RCC 7860 (cell line): ENCODE measurements at places on chromosomes 3 and 15.

DNA sequence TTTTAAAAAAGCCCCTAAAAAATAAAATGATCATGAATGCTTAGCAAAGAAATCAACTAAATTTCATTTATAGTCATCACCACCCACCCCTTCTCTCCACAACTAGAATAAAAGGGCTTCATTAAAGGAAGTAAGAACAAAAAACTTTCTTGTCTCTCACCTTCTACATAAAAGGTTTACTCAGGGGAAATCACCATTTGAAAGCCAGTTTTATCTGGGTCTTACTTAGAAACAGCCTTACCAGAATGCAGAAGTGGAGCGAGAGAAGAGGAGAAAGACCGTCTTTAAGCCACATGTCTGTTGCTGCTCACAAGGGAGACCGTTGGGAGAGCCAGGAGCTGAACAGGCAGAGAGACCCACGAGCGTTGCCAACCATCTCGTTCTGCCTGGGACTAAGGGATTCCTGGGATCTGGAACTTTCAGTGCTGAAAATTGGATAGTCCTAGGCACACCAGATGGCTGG lies 350.1 kb upstream of the PROK2 start:
- DNase-seq, result no peak

DNA sequence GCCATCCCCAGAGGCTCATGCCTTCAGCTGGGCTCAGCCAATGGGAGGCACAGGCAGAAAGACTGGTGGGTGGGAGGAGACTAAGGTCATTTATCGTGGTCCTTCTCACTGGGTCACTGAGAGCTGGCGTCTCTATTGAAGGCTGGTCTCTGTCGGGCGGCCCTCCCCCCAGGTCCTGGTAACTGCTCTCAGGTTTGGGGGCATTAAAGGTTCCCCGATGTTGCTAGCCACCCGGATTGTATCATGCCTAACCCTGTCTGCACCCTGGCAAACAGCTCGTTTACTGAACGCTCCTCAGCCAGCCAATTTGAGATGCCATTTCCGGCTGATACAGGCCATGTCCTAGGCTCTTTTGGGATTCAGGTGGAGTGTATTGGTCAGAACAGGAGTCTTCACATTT lies 10.5 kb downstream of the SELENOS start:
- DNase-seq, result no peak

- DNase-seq, result peak; percentile 91
Measured at GRCh38 chr3:124315215-124316033, 323.5 kb upstream of the ROPN1 start.

DNA sequence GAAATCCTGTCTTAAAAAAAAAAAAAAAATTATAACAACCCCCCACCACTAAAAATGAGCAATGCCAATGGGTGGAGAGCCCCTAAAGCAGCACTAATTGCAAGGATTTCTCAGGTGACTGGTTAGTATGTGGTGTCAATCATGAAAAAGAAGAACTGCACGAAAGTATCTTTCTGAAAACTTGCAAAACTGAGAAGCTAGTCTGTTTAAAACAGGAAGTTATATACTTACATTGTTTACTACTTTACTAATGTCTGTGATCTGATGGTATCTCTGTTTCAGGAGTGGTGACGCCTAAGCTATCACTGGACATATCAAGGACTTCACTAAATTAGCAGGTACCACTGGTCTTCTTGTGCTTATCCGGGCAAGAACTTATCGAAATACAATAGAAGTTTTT lies at the start of gene CCR3:
Gene CCR3 (plus strand): TSS at position 341 of the 400 bp plus-strand sequence. CDS start 22,699 bp downstream, outside the sequence.
- no peak for DNase-seq

- DNase-seq, result peak; percentile 10
Measured at GRCh38 chr3:71101626-71102025, 481.9 kb downstream of the FOXP1 start.

DNA sequence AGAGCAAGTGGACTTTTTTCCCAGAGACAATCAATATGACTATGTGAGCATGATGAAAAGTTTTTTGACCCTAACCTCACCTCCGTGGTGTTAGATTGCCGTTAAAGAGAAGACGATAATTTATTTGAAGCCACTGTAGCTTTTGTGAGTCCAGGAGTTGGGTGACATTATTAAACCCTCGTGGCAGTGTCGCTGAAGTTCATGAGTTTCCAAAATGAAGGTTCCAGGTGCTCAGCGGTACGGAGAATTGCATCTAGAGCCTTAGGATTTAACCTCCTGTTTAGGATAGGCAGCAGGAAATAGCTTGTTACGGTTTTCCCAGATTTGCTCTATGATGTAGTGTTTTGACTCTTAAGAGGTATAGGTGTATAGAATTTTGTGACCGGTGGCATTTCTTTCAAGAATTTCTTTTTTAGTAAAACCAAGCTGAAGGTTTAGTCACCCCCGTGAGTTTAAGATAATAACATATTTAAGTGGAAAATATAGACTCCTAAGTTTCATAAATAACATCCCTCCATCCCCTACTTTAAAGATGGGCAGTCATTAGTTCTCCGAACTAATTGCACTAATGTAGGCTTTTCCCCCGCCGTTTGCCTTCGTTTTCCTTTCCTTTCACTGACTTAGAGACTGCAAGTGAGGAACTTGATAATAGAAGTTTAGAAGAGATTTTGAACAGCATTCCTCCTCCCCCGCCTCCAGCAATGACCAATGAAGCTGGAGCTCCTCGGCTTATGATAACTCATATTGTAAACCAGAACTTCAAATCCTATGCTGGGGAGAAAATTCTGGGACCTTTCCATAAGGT lies 2.0 kb downstream of the SMC4 start:
- DNase-seq, result peak; percentile 58

DNA sequence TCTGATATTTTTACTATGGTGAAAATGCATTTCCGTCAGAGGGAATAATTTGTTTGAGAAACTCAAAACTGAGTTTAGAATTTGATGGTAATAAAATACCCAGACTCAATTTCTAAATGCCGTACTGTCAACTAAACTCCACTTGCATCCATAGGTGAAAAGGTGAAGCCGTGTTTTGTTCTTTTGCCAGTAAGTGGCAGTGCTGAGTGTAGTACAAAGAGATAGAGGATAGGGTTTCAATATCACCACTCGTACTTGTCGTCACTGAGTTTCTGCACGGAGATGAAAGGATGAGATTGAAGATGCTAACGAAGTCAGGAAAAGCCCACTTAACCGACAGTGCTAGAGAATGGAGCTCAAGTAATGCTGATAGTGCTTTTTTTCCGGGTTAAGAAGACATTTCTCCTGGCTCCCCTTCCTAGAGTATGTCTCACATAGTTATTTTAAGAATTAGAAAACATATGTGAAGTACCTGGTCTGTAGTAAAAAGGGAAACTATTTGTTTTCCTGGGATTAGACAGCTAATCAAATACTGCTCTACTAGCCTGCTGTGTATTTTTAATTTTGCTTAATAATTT lies 345.1 kb downstream of the IL5RA start:
- no peak for DNase-seq

- peak; percentile 52 for DNase-seq
Measured at GRCh38 chr3:13262493-13263211, 157.5 kb downstream of the NUP210 start.

- no peak for DNase-seq
Measured at GRCh38 chr15:53193149-53193548, 403.0 kb upstream of the ONECUT1 start.
